Upper lobe of left lung (tissue), 6 donors: ENCODE measurements at places on chromosomes 12 and 14. TPM values are rescaled to one million over a fixed set of nuclear protein-coding genes. Genes with fewer than 3 reads are reported as not detected.

Gene IAPP
- not detected for total RNA-seq

Gene IFNG
- 0.57 TPM for total RNA-seq

Gene CCDC196
- total RNA-seq, result not detected

Gene KERA
- total RNA-seq, result not detected

Gene CCDC175
- total RNA-seq, result 0.14 TPM

DNA sequence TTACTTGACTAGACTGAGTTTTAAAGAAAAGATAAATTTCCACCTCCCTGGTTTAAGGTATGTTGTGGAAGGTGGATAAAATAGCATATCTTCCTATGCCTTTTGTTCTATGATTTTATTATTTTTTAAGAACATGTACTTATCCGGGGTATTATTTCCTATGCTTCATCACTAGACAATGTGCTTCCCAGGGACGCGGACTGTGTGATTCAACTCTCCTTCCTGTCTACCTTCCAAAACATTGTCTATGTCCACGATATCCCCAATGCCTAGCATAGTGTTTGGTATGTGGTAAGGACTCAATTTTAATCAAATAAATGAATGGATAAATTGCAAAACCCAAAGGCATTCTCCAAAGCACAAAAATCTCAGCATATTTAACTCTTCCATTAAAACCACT, 8.3 kb upstream of the CCND2 start:
- H3K4me3 ChIP-seq, result no peak overlapping the region
- no peak overlapping the region for H3K27ac ChIP-seq
- H3K4me1 ChIP-seq, result peaks cover 15% of the 10 kb centered on the region
- no peaks in the 10 kb centered on the region for H3K36me3 ChIP-seq
- no peak for DNase-seq

- no peaks in the 10 kb centered on the region for H3K36me3 ChIP-seq
- H3K4me3 ChIP-seq, result no peak overlapping the region
- H3K27ac ChIP-seq, result no peak overlapping the region
- peaks cover 9% of the 10 kb centered on the region for H3K4me1 ChIP-seq
- DNase-seq, result no peak
These were observed 38.5 kb downstream of the DRAM1 start for GRCh38 chr12:101915841-101916240.

DNA sequence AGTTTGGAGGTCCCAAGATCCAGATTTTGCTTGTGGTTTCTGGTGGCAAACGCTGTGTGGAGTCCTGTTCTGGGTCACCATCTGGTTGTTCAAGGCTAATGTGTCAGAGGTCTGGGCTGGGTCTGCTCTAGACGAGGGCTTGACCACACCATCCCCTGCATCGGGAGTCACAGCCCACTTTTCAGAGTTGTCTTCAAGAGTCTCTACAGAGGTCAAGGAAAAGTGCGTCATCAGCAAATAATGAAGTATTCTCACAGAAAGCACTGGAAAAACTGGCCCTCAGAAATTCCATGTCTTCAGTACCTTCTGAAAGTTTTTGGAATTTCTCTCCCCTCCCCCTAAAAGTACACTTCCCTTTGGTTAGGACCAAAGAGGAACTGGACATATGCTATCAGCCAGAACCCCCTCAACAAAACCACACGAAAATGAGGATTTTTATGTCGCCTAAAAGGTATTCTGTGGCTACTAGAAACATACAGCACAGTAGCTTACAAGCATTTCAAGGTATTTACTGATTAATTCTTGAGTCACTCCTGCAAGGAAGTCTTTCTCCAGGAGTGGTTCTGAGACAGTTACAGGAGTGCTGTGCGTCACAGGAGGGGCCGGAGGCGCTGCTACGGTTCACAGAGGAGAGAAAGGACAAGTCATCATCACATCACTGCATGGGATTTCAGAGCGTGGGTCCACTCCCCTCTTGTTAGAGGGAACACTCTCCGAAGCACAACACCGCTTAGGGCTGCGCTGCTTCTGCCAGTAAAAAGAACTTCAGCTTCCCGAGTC, 35.4 kb downstream of the RAD52 start:
- peaks cover 9% of the 10 kb centered on the region for H3K4me1 ChIP-seq
- no peak overlapping the region for H3K4me3 ChIP-seq
- H3K27me3 ChIP-seq, result no peaks in the 10 kb centered on the region
- no peak for DNase-seq
- peaks cover 91% of the 10 kb centered on the region for H3K36me3 ChIP-seq
- no peak overlapping the region for H3K27ac ChIP-seq

- peaks cover 13% of the 10 kb centered on the region for H3K4me1 ChIP-seq
- no peak for DNase-seq
- H3K36me3 ChIP-seq, result no peaks in the 10 kb centered on the region
- peak within 1 kb of the TSS; percentile 50 for H3K4me3 ChIP-seq
- peak within 1 kb of the TSS; percentile 17 for H3K27ac ChIP-seq
- no peaks in the 10 kb centered on the region for H3K27me3 ChIP-seq
These were observed at the start of gene DTX1 for GRCh38 chr12:113056631-113057488. TSS of gene DTX1 (plus strand) at chr12:113056730. CDS start at chr12:113058193, 1,463 bp downstream.

- no peaks in the 10 kb centered on the region for H3K36me3 ChIP-seq
- no peaks in the 10 kb centered on the region for H3K27me3 ChIP-seq
- no peak overlapping the region for H3K27ac ChIP-seq
- H3K4me3 ChIP-seq, result no peak overlapping the region
- no peaks in the 10 kb centered on the region for H3K4me1 ChIP-seq
- no peak for DNase-seq
These were observed 41.5 kb downstream of the RERG start for GRCh38 chr12:15179672-15180071.

- no peaks in the 10 kb centered on the region for H3K4me1 ChIP-seq
- no peak for DNase-seq
- H3K4me3 ChIP-seq, result no peak overlapping the region
- H3K27me3 ChIP-seq, result no peaks in the 10 kb centered on the region
- no peak overlapping the region for H3K27ac ChIP-seq
These were observed 294.0 kb downstream of the LRFN5 start for GRCh38 chr14:41900644-41901043.

- peaks cover 13% of the 10 kb centered on the region for H3K4me1 ChIP-seq
- H3K4me3 ChIP-seq, result no peak overlapping the region
- no peaks in the 10 kb centered on the region for H3K36me3 ChIP-seq
- no peaks in the 10 kb centered on the region for H3K27me3 ChIP-seq
- DNase-seq, result peak; percentile 82
These were observed 6.3 kb upstream of the CTDSP2 start for GRCh38 chr12:57852620-57853500.

DNA sequence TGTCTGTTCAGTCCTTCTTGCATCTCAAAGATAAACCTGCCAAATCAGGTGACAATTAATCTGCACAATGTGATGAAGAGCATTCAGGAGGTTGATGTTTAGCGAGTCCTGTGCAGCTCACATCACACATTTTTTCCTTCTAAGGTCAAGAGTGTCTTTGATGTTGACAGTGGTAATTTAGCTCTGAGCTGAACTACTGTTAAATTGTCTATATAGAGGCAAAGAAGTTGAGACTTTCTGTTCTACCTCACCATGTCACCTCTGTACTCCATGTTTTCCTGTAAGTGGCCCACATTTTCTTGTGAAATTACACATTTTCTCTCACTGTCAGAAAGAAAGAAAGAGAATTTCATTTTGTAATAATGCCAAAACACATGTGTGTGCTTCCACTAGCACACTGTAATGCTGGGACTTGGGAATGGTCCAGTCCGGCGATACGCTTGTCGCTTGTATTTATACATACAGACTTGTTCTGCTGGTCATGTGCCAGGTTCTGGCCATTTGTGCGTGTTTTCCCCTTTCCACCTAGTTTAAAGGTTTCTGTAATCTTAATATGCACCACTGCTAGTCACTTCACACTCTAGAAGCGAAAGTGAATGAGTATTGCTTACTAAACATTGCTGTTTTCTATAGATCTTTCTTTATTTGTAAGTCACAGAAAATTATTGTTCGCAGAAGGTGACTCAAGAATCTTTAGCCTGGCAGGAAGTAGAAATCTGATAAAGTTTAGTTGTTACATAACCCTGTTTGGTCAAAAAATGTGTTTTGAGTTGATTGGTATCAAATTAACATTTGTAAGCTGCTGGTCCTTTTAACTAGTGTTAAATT, 328.9 kb downstream of the TMTC2 start:
- H3K4me3 ChIP-seq, result peak overlapping the region; percentile 33
- H3K4me1 ChIP-seq, result peaks cover 10% of the 10 kb centered on the region
- H3K36me3 ChIP-seq, result no peaks in the 10 kb centered on the region
- no peaks in the 10 kb centered on the region for H3K27me3 ChIP-seq
- H3K27ac ChIP-seq, result no peak overlapping the region

DNA sequence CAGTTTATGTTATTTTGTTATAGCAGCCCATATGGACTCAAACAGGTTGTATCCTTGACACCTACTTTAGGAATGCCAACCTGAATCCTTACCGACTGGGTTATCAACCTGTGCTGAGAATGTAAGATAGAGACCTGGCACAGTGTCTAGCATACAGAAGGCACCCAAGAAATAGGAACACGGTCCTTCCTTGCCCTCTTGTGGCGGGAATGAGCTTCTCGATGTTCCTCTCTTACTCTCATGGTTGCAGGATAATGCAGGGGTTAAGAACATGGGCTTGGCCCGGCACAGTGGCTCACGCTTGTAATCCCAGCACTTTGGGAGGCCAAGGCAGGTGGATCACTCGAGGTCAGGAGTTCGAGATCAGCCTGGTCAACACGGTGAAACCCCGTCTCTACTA, 6.5 kb downstream of the C12orf43 start:
- H3K4me1 ChIP-seq, result no peaks in the 10 kb centered on the region
- no peaks in the 10 kb centered on the region for H3K27me3 ChIP-seq
- DNase-seq, result no peak
- no peak overlapping the region for H3K27ac ChIP-seq
- H3K36me3 ChIP-seq, result peaks cover 60% of the 10 kb centered on the region
- no peak overlapping the region for H3K4me3 ChIP-seq

- H3K4me1 ChIP-seq, result no peaks in the 10 kb centered on the region
- H3K36me3 ChIP-seq, result no peaks in the 10 kb centered on the region
- no peak overlapping the region for H3K4me3 ChIP-seq
- no peaks in the 10 kb centered on the region for H3K27me3 ChIP-seq
These were observed 150.9 kb upstream of the WSCD2 start for GRCh38 chr12:107978201-107978600.

DNA sequence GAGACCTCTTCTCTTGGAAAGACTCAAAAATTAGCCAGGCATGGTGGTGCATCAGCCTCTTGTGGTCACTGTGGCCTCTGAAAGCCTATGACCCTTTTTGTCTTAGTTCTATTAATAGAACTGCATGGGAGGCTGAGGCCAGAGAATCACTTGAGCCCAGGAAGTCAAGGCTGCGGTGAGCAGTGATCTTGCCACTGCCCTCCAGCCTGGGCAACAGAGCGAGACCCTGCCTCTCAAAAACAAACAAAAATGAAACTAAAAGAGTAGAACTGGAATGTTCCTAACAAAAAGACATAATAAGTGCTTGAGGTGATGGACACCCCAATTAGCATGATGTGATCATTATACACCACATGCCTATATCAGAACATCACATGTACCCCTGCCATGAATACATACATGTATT, 197.0 kb upstream of the EEA1 start:
- H3K36me3 ChIP-seq, result no peaks in the 10 kb centered on the region
- peaks cover 25% of the 10 kb centered on the region for H3K4me1 ChIP-seq

GRCh38 chr14:75987201-75987970, 1.8 kb downstream of the IFT43 start:
- no peak overlapping the region for H3K4me3 ChIP-seq

DNA sequence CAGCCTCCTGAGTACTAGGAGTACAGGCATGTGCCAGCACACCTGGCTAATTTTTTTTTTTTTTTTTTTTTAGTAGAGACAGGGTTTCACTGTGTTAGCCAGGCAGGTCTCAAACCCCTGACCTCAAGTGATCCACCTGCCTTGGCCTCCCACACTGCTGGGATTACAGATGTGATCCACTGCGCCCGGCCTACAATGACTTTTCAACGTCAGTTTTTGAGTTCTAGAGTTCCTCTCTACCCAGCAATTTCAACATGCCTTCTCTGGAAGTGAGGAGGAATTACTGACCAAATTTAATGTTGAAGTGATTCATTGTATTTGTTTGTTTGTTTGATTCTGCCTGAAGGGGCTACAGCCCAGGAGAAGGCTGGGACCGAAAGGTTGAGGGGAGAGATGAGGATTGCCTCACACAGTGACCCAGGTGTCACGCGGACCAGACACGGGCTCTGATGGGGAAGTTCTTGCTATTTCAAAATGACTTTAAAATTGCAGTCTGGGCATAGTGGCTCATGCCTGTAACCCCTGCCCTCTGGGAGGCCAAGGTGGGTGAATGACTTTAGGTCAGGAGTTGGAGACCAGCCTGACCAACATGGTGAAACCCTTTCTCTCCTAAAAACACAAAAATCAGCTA, 8.6 kb upstream of the DENR start:
- no peak for DNase-seq
- H3K4me1 ChIP-seq, result no peaks in the 10 kb centered on the region
- no peaks in the 10 kb centered on the region for H3K27me3 ChIP-seq
- H3K36me3 ChIP-seq, result no peaks in the 10 kb centered on the region
- H3K27ac ChIP-seq, result peak overlapping the region; percentile 67
- no peak overlapping the region for H3K4me3 ChIP-seq

- no peak for DNase-seq
- no peak overlapping the region for H3K4me3 ChIP-seq
- no peaks in the 10 kb centered on the region for H3K4me1 ChIP-seq
- H3K36me3 ChIP-seq, result no peaks in the 10 kb centered on the region
- H3K27ac ChIP-seq, result no peak overlapping the region
These were observed 59.9 kb downstream of the GPR65 start for GRCh38 chr14:88064841-88065240.

GRCh38 chr12:122021822-122022392, at the start of gene BCL7A:
TSS of gene BCL7A (plus strand) at chr12:122021884. CDS start at chr12:122022092, 208 bp downstream.
- H3K27me3 ChIP-seq, result no peaks in the 10 kb centered on the region
- DNase-seq, result peak; percentile 94

DNA sequence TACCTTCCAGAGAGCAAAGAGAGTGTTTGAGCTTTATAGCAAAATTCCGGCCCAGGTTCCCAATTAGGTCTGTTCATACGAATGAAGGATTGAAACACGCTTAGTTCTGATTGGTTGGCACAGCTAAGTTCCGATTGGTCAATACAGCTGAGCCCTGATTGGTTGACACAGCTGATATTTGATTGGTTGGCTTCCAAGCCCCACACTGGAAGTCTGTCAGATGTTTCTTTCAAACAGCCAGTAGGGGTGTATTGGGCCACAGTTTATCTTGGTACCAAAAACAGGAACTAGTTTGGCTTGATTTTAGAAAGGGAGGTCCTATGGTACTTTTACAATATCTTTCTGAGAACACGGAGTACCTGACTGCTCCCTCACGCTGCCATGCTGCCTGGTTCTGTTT, 93.4 kb downstream of the CAND1 start:
- no peak overlapping the region for H3K4me3 ChIP-seq
- H3K36me3 ChIP-seq, result no peaks in the 10 kb centered on the region
- no peaks in the 10 kb centered on the region for H3K4me1 ChIP-seq
- H3K27ac ChIP-seq, result no peak overlapping the region
- H3K27me3 ChIP-seq, result no peaks in the 10 kb centered on the region

- no peaks in the 10 kb centered on the region for H3K36me3 ChIP-seq
- no peak overlapping the region for H3K4me3 ChIP-seq
- H3K27ac ChIP-seq, result no peak overlapping the region
- H3K27me3 ChIP-seq, result no peaks in the 10 kb centered on the region
- H3K4me1 ChIP-seq, result no peaks in the 10 kb centered on the region
These were observed 76.7 kb downstream of the SCAF11 start for GRCh38 chr12:45913631-45914030.

DNA sequence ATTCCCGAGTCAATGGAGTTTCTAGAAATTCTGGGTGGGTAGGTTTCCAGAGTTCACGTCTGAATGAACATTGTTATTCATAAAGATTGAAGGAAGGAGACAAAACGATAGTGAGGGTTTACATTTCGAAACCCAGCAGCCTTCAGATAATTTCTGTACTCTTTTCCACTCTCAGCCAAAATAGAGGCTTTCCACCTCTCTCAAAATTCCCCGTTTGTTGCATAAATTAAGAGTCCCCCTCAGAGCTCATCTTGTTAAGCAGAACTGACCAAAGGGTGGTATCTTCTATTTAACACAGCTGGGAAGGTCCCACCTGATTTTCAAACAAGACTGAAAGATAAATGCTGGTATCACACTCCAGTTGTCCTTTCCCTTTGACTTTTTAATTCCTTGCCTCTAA, 21.5 kb upstream of the YARS2 start:
- H3K27ac ChIP-seq, result no peak overlapping the region
- no peak for DNase-seq
- H3K27me3 ChIP-seq, result no peaks in the 10 kb centered on the region
- no peaks in the 10 kb centered on the region for H3K4me1 ChIP-seq
